Stimulated activated CD8-positive, alpha-beta memory T cell treated with anti-CD3 and anti-CD28 coated beads, Interleukin-4, amount 100 ng/mL, for 24 hours (primary cell): ENCODE measurements at places on chromosomes 16 and 17.

DNA sequence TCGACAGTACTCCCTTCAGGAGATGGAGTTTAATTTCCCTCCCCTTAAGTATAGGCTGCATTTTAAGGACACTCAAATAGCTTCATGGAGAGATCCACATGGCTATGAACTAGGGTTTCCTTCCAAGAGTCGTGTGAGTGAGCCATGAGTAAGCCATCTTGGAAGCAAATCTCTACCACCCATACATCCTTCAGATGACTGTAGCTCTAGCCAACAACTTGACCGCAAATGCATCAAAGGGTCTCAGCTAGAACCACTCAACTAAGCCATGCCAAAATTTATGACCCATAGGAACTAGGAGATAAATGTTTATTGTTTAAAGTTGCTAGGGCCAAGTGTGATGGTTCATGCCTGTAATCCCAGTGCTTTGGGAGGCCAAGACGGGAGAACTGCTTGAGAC is 43.4 kb downstream of the METTL16 start:
- no peak for DNase-seq

DNA sequence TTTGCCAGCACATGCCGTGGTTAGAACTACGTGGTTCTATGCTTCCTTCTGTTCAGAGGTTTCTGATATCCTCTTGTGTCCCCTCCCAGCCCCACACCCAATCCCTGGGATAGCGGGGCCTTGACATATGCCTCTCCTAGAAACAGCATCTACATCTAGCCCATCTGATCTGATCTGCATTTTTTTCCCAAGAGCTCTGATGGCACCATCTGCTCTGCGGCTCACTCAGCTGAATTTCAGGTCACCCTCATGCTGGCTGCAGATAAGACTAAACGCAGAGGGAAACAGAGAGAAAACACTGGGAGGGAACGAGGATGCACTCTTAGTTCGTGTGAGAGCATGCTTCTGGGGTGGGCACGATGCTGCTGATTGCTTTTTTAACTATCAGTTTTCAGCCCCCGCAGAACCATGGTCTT is 10.7 kb downstream of the WIPI1 start:
- DNase-seq: no peak

DNA sequence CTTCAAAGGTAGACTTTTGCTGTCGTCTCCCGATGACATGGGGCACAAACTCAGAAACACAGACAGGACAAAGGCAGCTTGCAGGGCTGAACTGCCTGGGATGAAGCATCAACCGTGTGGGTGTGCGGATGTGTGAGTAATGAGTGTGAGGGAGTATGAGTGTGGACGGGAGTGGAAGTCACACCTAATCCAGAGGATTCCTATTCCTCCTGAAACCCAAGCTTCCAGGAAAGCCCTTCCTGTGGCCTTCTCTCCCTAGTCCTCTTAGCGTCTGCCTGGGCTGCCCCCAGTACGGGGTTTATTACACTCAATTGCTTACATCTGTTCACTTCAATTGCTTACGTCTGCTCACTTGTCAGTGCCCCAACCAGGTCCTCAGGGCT is 2.3 kb upstream of the IL4R start:
- no peak for DNase-seq

DNA sequence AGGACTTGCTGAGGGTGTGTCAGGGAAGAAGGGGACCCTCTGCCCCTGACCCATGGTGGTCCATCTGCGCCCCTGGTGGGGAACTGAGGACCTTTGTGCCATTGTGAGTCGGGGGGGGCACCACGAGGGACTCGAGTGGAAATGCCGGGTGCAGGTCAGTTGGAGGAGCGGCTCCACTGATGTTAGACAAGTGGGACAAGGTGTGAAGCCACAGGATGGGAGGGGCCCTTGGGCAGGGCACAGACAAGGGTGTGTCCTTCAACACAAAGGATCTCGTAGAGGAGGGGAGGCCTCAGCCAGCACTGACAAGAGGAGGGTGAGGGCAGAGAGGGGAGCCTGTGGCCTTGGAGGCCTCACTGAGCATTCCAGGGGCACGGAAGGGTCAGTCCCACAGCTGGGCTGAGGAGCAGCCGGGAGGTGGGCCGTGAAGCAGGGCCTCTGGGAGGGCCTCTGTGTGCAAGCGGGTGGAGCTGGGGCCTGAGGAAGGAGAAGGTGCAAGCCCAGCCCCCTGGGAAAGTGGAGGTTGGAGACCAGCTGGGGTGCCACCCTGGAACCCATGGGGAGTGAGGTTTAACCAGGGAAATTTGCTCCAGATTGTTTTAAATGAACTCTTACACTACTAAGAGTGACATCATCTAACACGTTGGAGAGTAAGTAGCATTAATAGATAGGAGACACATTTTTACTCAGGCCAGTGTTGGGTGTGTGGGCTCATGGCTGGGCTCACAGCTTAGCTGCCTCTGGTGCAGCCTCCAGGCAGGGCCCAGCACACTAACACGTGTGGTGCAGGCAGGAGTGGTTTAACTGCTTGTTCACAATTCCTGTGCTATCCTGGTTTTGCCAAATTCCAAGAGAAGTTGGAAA is 27.9 kb downstream of the NARF start:
- no peak for DNase-seq
